NCI-H774 (cell line): ENCODE measurements at places on chromosomes 2 and 18.

DNA sequence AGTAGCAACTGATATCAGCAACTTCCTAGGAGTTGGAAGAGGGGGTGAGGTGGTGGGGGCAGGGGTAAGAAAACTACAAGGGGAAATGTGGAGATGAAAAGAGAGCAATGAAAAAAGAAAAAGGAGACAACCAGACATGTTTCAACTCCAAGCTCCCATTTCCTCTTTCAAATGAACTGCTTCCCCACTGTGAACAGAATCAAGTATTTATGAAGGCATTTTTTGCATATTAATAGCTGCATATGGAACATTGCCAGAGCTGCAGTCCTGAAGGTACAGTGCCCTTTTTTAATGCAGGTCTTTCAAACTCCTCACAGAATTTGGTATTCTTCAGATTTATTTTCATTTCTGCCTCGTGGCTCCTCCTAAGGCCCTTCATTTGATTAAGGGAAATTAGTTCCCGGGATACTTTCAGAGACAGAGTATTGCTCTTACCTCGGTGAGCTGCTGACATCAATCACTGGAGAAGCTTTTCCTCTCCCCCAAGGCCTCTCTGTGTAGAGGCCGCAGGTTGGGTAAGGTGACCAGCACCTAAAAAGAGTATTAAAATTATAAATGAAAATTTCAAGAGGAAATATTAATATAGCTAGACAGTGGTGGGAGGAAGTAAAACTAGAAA lies 68.4 kb downstream of the KIAA2012 start:
- DNase-seq, result no peak

DNA sequence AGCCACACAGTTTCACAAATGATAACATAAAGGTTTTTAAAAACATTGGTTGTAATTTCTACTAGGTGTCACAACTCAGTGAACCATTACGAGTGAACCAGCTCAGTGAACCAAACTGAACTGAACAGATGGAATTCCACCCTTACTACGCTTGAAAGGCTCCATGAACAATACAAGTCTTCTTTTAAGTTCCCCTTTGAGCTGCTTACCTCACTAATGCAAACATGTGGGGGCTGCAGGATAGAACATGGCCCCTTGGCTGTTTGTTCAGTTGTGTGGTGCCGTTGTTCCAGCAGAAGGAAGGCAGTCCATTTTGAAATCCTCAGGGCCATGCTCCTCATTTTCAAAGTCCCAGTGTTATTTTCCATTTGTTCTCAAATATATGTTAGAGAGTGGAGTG lies 30.7 kb upstream of the KLHL14 start:
- DNase-seq, result no peak

- DNase-seq, result no peak
These were observed 57.9 kb upstream of the EPC2 start for GRCh38 chr2:148586522-148587128.

DNA sequence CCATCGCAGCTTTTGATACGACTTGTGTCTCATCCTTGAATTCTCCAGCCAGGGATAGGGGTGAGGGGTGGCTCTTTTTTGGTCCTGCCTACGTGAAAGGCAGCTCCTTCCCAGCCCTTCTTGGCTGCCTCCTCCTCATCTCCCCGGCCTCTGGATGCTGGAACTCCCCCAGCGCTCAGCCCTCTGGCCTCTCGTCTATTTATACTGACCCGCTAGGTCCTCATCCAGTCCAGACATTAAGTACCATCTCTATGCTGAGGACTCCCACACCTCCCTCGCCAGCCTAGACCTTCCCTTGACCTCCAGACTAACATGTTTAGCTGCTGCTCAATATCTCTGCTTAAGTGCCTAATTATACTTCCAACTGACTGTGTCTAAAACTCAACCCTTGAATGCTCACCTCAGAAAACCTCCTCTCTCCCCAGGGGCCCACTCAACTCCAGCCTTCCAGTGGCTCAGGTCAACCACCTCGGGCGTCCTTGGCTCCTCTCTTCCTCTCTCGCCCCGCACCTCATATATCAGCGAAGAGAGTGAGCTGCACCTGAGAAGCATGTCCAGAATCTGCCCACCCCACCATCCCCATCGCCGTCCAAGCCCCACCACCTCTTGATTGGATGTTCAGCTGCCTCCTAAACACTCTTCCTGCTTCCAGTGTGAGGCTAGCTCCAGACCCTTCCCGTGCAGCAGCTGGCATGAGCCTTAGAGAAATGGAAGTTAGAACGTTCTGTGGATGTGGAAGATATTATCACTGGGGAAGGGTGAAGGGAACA lies 34.8 kb downstream of the TOGARAM2 start:
- DNase-seq, result no peak

DNA sequence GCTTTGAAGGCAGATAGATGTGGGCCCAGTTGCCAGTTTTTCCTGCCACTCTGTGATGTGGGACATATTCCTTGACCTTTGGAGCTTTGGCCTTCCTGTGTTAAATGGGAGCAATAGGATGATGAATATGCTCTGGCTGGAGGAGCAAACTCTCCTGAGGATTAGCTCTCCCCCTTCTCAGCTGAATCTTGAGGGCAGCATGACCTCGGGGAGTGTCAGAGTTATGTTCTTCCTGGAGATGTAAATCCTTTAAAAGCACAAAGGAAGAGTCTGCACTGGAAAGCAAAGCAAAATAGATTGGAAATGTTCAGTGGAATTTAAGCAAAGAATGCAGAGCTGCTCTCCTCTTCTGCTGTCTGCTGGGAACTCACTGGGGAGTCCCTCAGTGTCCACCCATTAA lies 160.1 kb downstream of the ALK start:
- no peak for DNase-seq

DNA sequence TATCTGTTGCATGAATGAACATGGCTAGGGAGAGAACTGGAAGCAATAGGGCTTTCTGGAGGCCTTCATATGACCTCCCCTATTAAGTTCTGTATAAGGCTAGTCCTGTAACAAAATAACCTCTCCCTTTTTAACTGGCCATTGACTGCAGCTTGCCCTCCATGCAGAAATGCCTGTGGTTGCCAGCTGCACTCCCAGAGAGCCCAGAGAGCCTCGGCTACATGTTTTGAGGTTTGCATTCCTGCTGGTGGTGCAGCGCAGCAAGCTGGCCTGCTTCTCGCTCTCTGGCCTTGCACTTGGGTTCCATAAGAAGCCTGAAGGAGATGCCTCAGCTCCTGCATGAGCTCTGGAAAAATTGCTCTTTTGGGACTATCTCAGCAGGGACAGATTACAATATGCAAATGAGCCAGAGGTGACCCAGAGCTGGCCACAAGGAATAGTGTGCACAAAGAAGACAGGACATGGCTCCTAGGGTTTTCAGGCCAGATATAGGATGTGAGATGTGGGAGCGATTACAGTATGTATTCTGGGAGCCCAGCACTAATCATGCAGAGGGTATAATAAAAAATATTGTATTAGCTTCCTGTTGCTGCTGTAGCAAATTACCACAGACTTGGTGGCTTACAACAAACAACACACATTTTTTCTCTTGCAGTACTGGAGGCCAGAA lies 186.7 kb downstream of the INSIG2 start:
- no peak for DNase-seq

- no peak for DNase-seq
These were observed 228.6 kb downstream of the TNS1 start for GRCh38 chr2:217774232-217774631.

DNA sequence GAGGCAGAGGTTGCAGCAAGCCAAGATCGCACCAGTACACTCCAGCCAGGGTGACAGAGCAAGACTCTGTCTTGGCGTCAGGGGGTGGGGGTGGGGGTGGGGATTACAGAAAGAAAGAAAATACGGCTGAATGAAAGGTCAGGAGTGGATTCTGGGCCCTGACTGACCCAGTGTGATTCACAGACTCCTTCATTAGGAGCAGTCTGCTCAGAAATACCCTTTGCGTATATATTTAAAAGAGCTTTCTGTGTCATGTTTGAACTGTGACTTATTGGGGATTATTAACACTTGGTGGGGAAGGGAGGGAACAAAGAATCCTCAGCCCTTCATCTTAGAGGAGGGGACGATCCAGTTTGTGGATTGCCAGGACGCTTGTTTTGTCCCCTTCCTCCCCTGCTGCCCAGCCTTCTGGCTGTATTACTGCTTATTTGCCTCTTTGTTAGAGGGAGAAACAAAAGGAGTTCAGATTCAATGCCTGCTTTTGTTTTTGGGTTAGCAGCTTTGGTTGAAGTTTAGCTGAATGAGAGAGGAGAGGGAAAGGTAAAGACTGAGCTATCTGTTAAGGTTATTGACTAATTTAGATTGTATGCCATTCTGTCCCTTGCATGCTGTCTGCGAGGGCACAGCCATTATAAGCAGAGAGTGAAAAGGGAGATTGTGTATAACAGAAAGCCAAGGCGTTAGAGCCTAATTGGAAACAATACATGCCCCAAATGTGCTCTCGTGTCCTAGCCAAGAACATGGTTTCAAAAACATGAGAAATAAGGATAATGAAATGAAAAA lies 118.3 kb downstream of the FMNL2 start:
- DNase-seq, result no peak
